ENCODE measurements at places on chromosomes 11 and 22.

GRCh38 chr11:69947059-69947792, 128.0 kb upstream of the FGF3 start:
- DNase-seq = no peak

DNA sequence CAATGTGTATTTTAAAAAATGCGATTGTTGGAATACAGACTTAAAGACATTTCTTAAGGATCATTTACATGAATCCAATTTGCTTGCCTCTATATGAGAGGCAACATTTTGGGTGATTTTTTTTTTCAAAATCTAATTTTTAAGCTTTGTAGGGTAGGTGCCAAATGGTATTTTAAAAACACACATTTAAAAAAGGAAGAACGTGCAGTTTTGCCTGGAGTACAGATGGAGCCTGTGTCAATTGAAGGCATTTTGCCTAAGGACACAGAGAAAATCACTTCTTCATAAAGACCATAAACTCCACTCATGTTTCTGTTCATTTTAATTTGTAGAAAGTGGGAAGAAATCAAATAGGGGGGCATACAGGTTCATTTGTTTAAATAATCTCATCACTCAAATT, 91.3 kb downstream of the BDNF start:
- no peak for DNase-seq

DNA sequence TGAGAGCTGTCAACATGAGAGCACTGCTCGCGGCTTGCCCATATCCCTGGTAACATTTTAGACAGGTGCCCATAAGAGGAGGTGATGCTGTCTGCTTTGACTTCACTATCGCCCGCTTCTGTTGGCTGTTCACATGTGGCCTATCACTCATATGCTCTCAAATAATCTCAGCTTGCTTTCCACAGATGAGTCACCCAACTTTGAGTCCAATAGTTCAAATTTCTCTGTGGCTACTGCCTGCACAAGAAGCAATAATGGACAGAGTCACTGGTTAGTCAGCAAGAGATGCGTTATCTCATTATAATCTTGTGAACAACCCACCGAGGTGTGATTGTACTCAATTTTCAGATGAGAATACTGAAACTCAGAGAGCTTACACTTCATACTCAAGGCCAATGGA, 1714.1 kb downstream of the LRRC4C start:
- no peak for DNase-seq

- DNase-seq = no peak
These were observed 3.7 kb upstream of the OR5B21 start for GRCh38 chr11:58511636-58512035.

- DNase-seq = no peak
These were observed 16.9 kb downstream of the IL18BP start for GRCh38 chr11:72015511-72016061.

- DNase-seq = peak; percentile 28
These were observed 945 bp downstream of the ROBO3 start for GRCh38 chr11:124865902-124866851.

DNA sequence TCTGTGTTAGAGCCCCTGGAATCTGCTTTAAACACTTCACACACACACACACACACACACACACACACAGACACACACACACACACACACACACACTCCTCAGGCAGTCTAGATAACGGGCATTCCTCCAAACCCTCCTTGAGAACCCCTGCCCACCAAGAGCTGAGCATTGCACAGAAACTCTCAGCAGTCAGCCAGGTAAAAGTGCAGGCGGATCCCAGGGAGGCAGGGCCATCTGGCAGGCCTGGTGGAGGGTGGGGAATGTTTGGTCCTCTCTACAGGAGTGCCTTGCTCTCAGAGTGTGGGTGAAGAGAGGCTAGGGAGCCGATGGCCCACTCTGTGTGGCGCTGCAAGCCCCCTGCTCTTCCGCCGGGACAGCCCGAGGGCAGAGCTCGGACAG, 190.2 kb downstream of the BUD13 start:
- no peak for DNase-seq

DNA sequence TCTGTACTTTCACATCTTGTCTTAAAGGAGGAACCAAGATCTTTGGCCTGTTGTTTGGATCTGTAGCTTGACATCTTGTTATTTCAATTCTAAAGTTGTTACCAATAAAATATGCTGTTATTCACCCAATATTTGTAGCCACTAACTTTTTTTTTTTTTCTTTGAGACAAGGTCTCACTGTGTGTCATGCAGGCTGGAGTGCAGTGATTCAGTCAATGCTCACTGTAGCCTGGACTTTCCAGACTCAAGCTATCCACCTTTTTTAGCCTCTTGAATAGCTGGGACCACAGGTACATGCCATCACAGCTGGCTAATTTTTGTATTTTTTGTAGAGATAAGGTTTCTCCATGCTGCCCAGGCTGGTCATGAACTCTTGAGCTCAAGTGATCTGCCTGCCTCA, 769.4 kb downstream of the DLG2 start:
- DNase-seq = no peak

- no peak for DNase-seq
These were observed 67.3 kb upstream of the CDON start for GRCh38 chr11:126129727-126130671.

All from activated T-helper 1 cell treated with anti-CD3 and anti-CD28 coated beads, Interleukin-12 subunit alpha, Interleukin-12 subunit beta, Interleukin-2, Interleukin-4 antibody, amounts not matched to agents 30 ng/mL and 10 ng/mL and 1 ng/mL, durations not matched to agents 14 hours and 24 hours and 36 hours (primary cell).